ENCODE measurements at places on chromosomes 3 and 15. TPM values are rescaled to one million over a fixed set of nuclear protein-coding genes. Genes with fewer than 3 reads are reported as not detected.
A peak's percentile ranks its signal among the peaks of the same experiment; 100 is the strongest.

DNA sequence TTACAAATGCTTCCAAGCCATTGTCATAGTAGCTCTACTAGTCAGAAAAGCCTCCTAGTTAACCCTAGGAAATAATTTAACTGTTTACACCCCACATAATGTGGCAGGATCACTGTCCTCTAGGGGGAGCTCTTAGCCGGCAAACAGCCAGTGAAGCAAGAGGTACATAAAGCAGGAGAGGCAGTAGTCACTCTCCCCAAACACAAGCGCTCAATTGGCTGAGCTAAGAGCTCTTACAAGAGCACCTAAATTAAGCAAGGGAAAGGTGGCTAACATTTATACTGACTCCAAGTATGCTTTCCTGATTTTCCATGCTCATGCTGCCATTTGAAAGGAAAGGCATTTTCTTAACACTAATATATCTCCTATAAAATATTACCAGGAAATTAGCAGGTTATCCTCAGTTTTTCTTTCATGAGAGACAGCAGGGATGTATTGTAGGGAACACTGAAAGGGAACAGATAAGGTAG, 37.6 kb downstream of the NCEH1 start:
- H3K36me3 ChIP-seq: no peaks in the 10 kb centered on the region
- no peak overlapping the region for H3K27ac ChIP-seq
- DNase-seq: peak; percentile 85
- H3K4me1 ChIP-seq: no peaks in the 10 kb centered on the region

DNA sequence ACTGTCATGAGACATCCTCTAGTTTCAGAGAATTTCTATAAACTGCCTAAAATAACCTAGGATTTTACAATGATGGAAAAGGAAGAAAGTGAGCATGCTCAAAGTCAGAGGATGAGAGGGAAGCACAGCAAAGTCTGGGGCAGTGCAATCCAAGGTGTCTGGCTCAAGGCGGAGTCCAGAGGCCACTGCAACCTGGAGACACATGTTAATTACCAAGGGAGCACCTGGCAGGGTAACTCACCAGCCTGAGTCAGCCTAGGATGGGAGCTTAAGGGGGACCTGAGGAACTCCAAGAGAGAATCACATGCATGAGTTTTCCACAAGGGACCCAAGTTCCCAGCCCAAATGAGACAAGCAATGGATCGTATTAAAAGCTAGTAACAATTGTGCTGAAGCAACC, 49.8 kb downstream of the PLD1 start:
- no peak overlapping the region for H3K27ac ChIP-seq
- peaks cover 16% of the 10 kb centered on the region for H3K27me3 ChIP-seq
- H3K36me3 ChIP-seq: no peaks in the 10 kb centered on the region
- no peak for DNase-seq

GRCh38 chr3:101780661-101781060, 1.6 kb downstream of the NXPE3 start:
- peak overlapping the region; percentile 91 for H3K4me3 ChIP-seq
- DNase-seq: no peak
- peak overlapping the region; percentile 55 for H3K27ac ChIP-seq
- H3K27me3 ChIP-seq: no peaks in the 10 kb centered on the region

GRCh38 chr3:96959901-96960641, 145.7 kb downstream of the EPHA6 start:
- no peak for DNase-seq
- no peaks in the 10 kb centered on the region for H3K4me1 ChIP-seq
- H3K27ac ChIP-seq: no peak overlapping the region
- H3K36me3 ChIP-seq: no peaks in the 10 kb centered on the region
- H3K4me3 ChIP-seq: no peak overlapping the region

DNA sequence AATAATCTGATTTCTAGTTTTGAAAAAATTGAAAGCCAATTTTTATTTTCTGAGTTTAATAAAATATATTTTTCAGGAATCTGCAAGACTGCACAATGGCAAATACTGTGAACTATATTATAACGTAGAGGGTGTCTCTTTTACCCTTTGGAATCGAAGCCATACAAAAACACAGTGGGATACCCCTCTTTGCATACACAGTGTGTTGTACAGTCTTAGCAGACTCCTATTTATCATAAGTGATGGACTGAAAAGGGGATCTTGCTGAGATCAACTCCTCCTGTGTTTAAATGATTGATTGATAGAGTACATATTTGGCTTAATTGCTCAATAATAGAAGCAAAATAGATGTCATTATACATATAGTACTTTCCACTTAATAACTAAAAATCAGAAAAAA, 981.2 kb downstream of the NSUN3 start:
- DNase-seq: no peak
- H3K27ac ChIP-seq: no peak overlapping the region
- H3K4me1 ChIP-seq: no peaks in the 10 kb centered on the region

GRCh38 chr3:46400000-46400734, 6.7 kb downstream of the CCR5AS start:
- no peak overlapping the region for H3K4me3 ChIP-seq
- H3K27ac ChIP-seq: no peak overlapping the region
- no peaks in the 10 kb centered on the region for H3K36me3 ChIP-seq

IQCF5 gene
- total RNA-seq: not detected

NPAP1 gene
- not detected for total RNA-seq

SKIL gene
- 15.6 TPM for total RNA-seq

FGF7 gene
- not detected for total RNA-seq

HTD2 gene
- total RNA-seq: 2.3 TPM

SUMF1 gene
- total RNA-seq: 4.9 TPM
